Stimulated activated CD8-positive, alpha-beta memory T cell treated with anti-CD3 and anti-CD28 coated beads, Interleukin-4, amount 100 ng/mL, for 24 hours (primary cell): ENCODE measurements at places on chromosomes 1 and 21.

- DNase-seq, result no peak
Observed at GRCh38 chr1:108691128-108691941, 775 bp upstream of the PRPF38B start.

GRCh38 chr1:225695578-225696337 is 42.8 kb upstream of the ENAH start:
- DNase-seq, result no peak

- DNase-seq, result no peak
Observed at GRCh38 chr21:44872649-44873355, 688 bp downstream of the PTTG1IP start.

DNA sequence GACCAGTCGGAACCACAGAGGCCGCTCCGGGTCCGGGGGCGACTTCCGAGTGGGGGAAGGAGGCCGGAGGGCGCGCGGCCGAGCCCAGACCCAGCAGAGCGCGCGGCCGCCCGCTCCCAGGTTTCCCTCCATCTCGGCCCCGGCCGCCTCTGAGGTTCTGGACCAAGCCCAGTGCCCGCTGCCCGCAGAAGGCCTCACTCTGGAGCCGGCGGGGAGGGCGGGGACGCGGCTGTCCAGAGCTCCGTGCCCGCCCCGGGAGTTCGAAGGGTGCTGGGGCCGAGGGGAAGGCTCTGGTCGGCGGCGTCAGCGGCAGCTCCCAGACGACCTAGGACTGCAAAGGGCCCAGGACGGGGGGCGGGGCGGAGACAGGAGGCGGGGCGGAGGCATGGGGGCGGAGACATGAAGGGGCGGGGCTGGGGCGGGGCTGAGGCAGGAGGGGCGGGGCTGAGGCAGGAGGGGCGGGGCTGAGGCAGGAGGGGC is 48.0 kb upstream of the SLC19A1 start:
- DNase-seq, result peak; percentile 47

GRCh38 chr1:75198761-75199160 is 64.6 kb downstream of the LHX8 start:
- DNase-seq, result no peak

- no peak for DNase-seq
Observed at GRCh38 chr1:114956570-114956969, 73.1 kb upstream of the TSHB start.

DNA sequence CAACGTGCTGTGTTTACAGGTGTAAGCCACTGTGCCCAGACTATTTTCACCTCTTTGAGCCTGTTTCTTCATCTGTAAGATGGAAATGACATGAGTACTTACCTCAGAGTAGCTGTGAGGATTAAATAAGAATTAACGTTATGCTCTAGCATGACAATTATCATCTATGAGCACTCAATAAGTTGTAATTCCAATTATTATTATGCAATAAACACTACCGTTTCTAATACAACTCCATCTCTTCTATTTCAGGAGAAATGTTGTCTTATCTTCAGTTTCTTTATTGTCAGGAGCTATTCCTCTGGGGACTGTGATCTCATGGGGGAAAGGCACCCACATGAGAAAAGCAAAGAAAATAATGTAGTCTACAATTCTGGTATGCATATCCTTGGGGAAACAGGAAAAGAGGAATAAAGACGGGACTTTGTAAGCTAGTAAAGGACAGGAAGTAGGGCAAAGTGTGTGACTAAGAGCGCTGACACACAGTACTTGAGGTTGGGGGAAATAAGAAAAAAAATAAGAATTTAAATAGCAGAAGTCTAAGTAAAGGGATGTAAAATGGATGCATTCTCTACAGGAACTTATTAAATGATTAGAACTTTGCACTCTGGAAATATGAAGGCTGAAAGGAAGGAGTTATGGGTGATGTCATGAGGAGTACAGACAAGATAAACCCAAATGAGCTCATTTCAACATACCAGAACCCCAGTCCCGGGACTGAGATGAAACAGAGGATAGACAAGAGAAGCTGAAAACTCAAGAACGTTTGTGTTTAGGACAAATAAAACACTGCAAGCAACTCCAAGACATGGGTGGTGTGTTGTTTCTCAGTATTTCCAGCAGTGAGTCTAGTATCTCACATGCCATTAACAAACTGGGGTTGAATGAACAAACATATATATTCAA is 9.8 kb downstream of the PHC2 start:
- DNase-seq, result no peak

DNA sequence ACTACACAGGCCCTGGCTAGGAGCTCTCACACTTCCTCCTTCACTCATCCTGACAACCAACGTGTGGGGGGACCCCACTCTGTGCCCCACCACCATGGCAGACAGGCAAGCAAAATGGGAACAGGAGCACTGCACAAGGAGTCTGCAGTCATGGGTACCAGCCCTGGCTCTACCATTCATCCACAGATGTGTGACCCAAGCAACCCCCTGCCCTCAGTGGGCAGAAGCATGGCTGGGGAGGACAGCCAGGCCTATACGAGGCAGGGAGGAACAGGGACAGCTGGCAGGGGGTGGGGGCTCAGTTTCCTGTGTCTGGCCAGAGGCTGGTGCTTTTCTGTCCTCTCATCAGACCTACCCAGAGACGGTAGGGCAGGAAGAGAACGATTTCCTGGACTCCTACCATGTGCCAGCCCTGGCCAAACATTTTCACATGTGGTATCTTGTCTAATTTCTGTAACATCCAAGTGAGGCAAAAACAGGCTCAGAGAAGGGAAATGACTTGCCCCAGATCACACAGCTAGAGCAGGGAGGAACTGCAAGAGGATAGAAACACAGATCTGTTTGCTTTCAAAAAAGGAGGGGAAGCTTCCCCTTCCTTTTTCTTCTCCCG is 178.0 kb downstream of the HIVEP3 start:
- DNase-seq, result no peak

GRCh38 chr1:60257531-60257930 is 184.0 kb upstream of the C1orf87 start:
- no peak for DNase-seq

GRCh38 chr1:59236721-59237545 is 60.0 kb upstream of the FGGY start:
- no peak for DNase-seq

DNA sequence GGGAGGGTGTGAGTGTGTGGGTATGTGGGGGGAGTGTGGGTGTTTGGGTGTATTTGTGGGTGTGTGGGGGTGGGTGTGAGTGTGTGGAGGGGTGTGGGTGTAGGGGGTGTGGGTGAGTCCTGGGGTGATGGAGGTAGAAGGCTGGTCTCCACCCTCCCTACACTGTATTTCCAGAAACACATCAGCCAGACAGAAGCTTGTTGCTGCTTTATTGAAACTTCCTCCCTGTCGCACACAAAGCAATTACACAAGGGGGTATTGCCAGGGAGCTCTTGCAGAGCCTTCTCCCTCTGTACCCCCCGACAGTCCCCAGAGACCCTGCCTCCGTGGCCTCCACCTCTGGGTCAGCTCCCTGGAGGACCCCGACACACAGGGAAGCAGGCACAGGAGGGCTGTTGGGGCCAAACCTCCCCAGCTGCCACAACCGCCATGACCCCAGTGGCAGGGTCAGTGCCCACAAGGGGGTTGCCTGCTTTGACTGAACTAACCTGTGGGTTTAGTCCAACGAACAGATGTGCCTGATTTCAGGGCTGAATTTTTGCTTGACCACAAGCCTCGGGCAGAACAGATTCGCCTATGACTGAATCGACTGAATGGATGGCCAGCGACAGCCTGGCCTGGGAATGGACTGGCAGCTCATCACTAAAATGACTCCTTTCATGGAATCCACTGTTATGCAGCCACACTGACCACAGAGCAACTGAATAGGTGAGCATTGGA is 9.1 kb upstream of the MATN1 start:
- no peak for DNase-seq

- no peak for DNase-seq
Observed at GRCh38 chr1:51214615-51215131, 21.4 kb upstream of the RNF11 start.

DNA sequence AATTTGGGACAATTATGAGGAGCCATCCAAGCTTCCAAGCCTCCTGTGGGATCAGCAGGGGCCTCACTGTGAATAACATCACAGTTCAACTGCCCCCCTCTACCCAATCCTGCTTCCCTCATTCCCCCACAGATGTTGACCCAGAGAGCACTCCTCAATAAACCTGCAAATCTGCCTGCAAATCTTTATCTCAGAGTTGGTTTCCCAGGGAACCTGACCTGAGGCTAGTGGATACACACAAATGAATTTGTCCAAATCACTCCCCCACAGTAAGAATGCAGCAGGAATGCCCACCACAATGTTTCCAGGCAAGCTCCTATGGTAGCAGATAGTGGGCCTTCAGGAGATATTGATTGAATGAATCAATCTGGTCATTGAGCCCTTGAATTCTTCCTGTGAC is 56.4 kb upstream of the HIVEP3 start:
- DNase-seq, result no peak

DNA sequence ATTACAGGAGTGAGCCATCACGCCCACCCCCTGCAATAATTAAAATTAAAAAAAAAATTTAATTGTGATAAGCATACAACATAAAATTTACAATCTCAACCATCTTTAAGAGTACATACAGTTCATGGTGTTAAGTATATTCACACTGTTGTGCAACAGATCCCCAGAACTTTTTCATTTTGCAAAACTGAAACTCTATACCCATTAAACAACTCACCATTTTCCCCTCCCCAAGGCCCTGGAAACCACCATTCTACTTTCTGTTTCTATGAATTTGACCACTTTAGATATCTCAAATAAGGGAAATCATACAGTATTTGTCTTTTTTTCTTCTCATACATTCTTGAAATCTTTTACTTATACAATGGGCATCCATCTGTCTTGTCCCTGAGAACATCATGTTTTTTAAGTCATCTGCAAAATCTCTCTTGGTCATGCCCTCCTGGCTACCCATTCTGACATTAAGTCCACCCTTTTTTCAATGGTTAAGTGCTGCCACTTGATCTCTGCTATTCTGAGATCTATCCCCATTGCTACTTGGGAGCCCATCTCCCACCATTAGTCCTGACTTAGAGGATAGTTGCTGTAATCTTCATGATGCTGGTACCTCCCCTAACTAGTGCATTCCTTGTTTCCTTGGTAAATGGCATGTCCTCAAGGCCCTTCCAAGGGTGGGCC is 39.4 kb upstream of the ZFYVE9 start:
- DNase-seq, result no peak

DNA sequence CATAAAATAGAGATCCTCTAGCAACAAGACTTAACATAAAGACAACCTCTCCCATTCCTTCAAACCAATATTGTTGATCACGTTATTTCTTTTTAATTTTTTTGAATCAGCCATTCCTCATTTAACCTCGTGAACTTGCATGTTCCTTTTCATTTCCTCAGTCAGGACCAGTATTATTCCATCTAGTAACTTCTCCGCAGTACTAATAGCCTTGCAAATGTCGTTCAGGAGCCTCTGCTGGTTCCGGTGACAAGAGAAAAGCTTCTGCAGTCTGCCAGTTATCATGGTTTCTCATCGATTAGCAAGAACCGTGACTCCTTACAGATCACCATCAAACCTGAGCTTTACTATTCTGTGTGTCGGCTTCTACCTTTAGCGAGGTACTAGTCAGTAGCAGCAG is 3.0 kb downstream of the APP start:
- no peak for DNase-seq

DNA sequence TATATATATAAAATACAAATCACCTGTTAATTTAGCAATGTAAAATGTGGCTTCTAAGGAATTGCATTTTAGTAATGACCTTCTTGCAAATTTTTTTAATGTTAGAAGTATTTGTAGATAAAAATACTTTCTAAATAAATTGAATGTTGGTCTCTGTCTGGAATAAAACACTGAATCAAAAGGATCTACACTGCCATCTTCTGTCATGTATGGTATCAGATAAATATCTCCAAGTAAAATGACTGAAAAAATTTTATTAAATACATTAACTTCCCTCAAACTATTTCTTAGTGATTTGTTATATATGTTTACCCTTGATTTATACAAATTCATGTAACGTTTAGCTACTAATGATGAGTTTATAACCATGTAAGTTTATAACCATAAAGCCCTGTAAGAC is 2029.3 kb downstream of the MRPL39 start:
- no peak for DNase-seq

GRCh38 chr1:118317842-118318614 is 133.0 kb upstream of the SPAG17 start:
- no peak for DNase-seq

DNA sequence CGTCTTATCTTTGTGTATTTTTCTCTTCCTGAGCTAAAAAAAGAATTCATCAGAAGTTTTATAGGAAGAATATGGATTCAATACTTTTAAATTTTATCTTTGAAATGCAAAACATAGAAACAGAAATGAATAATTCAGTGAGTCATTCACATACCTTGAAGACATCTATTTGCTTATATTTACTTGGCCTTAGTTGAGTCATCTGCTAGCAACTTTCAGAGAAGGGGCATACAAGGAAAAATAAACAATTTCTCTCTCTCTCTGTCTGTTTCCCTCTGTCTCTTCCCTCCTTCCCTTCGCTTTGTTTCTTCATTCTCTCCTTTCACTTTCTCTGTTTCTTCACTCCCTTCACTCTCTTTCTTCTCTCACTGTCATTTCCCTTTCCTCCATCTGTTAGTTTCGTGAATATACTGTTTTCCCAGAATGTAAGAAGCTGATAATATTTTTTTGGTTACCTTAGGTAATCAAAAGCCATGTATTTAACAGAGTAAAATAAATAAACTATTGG is 477.2 kb downstream of the BRINP3 start:
- DNase-seq, result no peak

- no peak for DNase-seq
Observed at GRCh38 chr1:69992594-69992993, 212.8 kb downstream of the LRRC40 start.

GRCh38 chr1:38451541-38451993 is 405.0 kb upstream of the POU3F1 start:
- no peak for DNase-seq

DNA sequence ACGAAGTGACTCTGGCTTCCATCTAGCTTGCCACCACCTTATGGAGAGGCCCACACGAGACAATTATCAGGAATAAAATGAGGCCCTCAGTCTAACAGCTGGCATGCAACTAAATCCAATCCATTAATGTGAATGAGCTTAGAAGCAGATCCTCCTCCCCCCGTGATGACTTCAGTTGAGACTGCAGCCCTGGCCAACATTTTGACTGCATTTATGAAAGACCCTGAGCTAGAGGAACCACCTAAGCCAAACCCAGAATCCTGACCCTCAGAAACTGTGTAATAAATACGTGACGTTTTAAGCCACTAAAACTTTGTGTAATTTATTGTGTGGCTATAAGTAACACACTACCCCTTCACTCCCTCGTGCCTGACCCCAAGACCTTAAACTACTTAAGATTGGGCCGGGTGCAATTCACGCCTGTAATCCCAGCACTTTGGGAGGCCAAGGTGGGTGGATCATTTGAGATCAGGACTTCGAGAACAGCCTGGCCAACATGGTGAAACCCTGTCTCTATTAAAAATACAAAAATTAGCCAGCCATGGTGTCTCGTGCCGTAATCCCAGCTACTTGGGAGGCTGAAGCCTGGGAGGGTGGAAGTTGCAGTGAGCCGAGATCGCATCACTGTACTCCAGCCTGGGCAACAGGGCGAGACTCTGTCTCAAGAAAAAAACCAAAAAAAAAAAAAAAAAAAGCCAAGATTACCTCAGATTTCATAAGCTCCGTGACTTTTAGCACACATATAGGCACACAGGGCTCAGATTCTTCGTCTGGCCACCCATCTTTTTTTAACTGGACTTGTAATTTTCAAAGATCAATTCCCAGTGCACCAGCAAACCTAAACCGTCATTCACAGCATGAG is 72.5 kb downstream of the ENAH start:
- DNase-seq, result no peak
